T47D (cell line): ENCODE measurements at places on chromosomes 5 and 9.

GRCh38 chr9:121678501-121679022 lies 27.1 kb downstream of the DAB2IP start:
- DNase-seq = no peak

- DNase-seq = no peak
These were observed 196.8 kb downstream of the ANXA1 start for GRCh38 chr9:73348471-73348870.

- DNase-seq = no peak
These were observed 43.2 kb downstream of the SEMA4D start for GRCh38 chr9:89454498-89455355.

- DNase-seq = no peak
These were observed 422.5 kb downstream of the KDM4C start for GRCh38 chr9:7180247-7180646.

GRCh38 chr9:95615246-95615645 lies 98.5 kb upstream of the PTCH1 start:
- DNase-seq = no peak

- peak; percentile 33 for DNase-seq
These were observed 61.4 kb downstream of the CERT1 start for GRCh38 chr5:75450069-75450468.

DNA sequence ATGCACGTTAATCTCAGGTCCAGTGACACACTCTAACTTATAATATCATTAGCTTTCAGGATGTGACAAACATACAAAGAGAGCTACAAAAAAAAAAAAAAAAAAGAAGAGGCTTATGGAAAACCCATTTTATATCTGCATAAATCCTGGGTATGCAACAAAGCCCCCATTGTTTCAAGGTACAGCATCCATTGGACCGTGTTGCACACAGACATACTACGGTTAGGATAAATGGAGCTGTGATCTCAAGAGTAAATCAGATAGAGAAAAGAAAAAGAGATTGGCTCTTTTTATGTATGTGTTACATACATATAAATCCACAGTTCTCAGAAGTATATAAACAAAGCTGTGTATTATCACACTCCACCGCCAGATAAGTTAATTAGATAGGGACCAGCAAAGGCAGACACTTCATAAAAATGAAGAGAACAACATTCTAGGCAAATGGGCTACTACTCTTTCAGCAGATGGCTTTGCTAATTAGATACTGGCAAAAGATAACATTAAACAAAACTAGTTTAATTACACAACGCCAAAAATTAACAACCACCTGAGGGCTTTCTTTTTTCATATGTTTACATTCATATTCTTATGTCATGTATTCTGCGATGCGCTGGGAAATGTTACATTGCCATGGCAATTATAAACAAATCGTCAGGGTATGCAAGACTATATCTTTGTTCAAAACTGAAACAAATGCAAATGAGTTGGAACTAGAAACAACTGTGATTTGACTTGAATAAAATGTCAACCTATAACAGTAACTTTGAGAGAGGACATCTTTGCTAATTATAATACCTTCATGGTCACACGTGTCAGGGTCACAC lies 304.2 kb downstream of the SEMA5A start:
- DNase-seq = no peak

GRCh38 chr9:95942016-95942415 lies 66.5 kb downstream of the ERCC6L2 start:
- no peak for DNase-seq

DNA sequence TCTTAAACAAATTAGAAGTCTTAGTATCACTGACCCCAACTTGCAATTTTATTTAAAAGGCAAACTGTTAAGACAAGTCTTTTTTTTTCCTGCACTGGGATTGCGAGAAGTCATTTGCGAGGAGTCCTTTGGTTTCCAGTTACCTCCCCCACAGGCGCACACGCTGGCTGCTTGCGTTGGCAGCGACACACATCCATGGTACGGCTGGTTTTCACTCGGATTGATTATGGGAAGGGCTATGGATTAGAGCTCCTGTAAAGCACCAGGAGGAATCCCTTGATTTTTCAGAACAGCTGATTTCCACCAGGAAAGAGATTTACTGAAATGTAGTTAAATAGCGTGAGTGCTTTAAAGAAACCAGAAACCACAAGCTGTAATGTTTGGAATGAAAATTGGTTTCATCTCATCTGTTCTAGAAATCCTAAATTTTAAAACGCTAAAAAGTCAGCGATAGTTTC lies 737 bp downstream of the SLC1A3 start:
- peak; percentile 13 for DNase-seq

DNA sequence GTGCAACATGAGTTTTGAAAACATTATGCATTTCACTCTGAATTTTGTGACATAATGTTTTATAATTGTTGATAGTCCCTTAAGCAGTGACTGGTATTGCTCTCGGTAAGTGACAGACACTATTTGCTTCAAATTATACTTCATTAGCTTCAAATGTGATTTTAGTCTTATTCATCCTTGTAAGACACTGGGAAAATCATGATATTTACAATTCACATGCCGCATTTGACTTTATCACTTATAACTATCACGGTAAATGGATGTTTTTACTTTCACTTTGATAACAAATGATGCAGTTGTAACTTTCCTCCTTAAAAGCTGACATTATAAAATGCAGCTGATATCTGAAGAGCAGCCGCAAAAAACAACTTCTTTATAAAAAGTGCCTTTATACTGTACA lies 44.1 kb upstream of the ITGA2 start:
- DNase-seq = no peak

- no peak for DNase-seq
These were observed 6.3 kb downstream of the MTREX start for GRCh38 chr5:55313870-55314617.

- no peak for DNase-seq
These were observed 47.7 kb upstream of the TMC1 start for GRCh38 chr9:72473474-72474261.

GRCh38 chr5:122493091-122494021 lies 181.3 kb downstream of the SNCAIP start:
- no peak for DNase-seq

DNA sequence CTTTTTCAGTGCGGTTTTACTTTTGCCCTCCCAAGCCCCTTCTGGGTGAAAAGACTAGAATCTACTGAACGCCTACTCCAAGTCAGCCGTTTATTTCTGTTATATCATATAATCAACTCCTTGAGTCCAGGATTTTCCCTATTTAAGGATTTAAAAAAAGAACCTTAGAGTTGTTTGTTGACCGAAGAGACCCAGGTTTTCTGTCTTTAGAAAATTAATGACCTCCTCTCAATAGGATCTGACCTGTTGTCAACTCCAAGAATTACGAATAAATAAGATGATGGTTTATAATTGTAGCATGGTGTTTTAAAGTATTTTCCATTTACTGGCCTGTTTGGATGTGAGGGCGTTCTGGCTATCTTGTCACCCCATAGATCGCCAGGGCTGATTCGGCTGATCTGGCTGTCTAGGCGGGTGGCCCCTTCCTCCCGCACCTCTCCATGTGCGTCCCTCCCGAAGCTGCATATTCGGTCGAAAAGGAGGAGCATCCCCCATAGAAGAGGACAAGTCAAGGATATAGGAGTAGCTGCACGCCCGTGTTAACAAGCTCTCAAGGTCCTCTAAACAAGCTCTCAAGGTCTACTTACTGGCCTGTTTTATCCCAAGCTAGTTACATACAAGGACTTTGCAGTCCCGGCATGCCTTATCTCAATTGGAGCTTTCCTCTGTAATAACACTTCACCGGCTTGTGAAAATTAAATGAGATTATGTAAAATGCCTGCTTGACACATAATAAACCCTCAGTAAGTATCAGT lies 1.1 kb upstream of the UBAP2 start:
- DNase-seq = no peak

- no peak for DNase-seq
These were observed 108.6 kb downstream of the FGF18 start for GRCh38 chr5:171528036-171528435.

DNA sequence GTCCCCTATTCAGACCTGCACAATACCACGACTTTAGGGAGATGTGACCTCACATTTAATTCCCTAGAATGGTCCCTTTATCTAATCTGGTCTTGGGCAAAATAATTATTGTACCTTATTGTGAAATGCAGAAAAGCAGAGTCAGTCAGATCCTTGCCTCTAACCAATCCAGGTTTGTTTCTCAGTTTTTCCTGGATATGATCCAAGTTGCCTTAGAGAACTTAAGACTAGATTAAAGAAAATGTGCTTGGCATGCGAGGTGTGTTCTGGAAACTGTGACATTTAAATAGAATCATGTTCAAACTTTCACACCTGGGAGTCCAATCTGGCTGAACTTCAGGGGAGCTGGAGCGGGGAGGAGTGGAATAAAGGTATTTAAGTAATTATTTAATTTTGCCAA lies 696.2 kb downstream of the DNAH5 start:
- no peak for DNase-seq

DNA sequence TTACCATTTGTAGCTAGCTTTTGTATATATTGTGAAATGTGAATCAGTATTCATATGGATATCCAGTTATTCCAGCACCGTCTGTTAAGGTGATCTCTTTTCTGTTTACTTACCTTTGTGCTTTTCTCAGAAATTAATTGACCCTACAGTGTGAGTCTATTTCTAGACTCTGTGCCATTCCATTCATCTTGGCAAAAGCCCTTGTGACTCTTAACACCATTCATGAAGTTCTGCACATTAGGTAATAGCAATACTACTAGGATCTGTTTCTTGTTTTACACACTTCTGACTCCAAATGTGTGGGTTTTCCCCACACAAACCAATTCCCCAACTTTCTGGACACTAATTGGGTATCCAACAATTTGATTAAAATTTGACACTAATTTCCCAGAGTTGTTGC lies 40.4 kb downstream of the SLC12A2 start:
- no peak for DNase-seq

GRCh38 chr5:10724781-10725507 lies 36.1 kb downstream of the DAP start:
- no peak for DNase-seq

- DNase-seq = no peak
These were observed 189.4 kb downstream of the CCDC192 start for GRCh38 chr5:127892467-127893207.

DNA sequence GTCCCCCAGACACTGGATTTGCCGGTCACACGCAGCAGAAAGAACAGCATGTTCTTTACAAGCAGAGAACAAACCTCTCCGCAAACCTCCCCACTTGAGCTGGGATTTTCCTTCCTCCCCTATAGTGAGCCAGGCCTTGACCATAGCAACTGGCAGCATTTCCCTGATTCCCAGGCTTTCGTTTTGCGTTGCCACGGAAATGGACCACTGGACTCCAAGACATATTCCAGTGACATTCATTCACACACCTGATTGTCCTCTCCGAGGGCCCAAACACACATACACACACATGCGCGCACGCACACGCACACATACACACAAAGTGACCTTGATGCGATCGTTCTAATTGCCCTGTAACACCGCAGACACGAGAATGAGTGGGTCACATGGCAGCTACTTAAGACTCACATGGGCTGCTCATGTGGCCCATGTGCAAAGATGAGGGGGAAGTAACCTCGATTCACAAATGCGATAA lies 80.9 kb upstream of the CPEB4 start:
- no peak for DNase-seq

DNA sequence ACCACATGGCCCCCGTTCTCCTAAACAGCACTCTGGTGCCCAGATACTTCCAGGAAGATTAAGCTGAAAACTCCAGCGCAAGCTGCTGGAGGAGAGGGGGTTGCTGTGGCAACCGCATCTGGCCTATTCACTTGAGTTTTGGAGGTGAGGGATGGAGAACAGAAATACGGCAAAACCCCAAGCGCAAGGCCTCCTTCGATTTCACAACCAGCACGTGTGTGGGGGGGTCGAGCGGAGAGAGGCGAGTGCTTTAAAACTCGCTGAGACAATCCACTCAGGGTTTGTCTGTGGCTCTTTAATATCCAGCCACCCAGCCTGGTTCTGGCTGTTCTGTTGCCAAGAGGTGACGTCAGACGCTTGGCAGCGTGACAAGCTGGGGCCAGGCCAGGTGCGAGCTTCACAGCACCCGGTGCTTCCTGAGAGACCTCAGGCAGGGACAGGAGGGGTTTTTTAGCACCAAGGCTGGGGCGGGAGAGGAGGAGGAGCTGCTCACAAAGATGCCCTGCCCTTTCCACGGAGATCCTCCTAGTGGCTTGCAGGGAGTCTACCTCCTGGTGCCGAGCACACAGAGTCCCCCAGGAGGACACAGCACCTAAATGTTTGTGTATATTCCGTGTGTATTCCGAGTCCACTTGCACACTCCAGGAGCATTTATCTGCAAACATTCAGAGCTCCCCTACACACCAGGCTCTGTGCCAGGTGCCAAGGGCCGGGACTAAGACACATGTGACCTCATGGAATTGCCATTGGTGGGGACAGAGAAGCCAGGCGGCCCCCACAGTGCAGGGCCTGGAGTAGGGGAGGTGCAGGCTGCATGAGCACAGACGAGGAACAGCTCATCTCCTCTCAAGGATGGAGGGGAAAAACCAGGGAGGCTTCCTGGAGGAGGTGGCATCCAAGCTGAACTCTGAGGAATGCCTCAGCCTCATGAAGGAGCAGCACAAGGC lies 194.6 kb downstream of the OLFM1 start:
- peak; percentile 95 for DNase-seq

DNA sequence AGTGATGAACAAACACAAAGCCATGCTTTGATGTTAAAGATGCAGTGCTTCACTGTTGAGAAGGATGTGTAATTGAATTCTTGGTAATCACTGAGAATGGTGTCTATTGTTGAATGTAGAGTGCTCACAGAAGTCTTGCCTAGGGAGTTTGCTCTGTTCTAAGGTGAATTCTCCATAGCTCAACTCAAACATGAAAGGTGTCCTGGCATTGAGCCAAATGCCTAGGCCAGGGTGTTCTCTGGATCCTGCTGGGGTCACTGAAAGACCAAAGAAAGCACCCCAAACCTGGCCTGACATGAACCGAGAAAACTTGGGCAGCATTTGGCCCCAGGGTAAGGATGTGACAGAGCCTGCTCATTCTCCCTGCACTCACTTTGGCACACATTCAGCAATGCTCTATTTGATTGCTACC lies 217.3 kb downstream of the ARL15 start:
- no peak for DNase-seq

DNA sequence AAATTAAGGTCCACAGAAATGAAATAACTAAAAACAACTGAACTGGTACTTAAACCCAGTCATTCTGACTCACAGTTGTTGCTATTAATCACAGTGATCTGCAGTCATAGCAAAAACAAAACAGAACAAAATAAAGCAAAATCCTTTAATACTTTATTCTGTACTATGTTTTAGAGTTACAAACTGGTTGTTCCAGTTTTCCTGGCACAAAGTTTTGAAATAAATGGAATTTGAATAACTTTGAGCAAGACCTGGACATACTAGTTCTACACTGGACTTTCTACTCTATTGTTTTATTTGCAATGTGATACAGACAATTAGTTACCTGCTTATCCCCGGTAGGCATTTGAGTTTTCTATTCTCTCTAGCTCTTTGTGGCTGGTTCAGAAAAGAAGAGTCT lies 147.9 kb downstream of the DMRT2 start:
- DNase-seq = no peak

DNA sequence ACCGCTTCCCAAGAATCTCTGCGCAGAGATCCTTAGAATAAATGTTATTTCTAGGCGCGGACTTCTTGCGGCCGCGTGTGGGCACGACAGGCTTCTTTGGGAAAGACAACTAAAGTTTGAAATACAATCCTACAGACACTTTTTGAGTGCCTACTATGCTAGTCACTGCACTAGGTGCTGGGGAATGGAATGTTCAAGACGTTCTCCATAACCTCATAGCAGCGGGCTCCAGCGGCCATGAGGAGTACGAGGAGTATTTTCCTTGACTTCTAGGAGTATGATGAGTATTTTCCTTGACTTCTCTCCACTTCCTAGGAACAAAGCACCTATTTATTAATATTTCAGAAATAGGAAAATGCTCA lies 636 bp upstream of the PWWP2A start:
- DNase-seq = no peak
